ENCODE measurements at places on chromosomes 3 and 15. TPM values are rescaled to one million over a fixed set of nuclear protein-coding genes. Genes with fewer than 3 reads are reported as not detected.

NR1I2 gene
- 0.28 TPM for total RNA-seq

CD200 gene
- total RNA-seq = 50.2 TPM

MINAR1 gene
- total RNA-seq = 0.67 TPM

C3orf52 gene
- 13.1 TPM for total RNA-seq

SPTBN5 gene
- 0.84 TPM for total RNA-seq

SERINC4 gene
- not detected for total RNA-seq

SERP1 gene
- 98.2 TPM for total RNA-seq

DNA sequence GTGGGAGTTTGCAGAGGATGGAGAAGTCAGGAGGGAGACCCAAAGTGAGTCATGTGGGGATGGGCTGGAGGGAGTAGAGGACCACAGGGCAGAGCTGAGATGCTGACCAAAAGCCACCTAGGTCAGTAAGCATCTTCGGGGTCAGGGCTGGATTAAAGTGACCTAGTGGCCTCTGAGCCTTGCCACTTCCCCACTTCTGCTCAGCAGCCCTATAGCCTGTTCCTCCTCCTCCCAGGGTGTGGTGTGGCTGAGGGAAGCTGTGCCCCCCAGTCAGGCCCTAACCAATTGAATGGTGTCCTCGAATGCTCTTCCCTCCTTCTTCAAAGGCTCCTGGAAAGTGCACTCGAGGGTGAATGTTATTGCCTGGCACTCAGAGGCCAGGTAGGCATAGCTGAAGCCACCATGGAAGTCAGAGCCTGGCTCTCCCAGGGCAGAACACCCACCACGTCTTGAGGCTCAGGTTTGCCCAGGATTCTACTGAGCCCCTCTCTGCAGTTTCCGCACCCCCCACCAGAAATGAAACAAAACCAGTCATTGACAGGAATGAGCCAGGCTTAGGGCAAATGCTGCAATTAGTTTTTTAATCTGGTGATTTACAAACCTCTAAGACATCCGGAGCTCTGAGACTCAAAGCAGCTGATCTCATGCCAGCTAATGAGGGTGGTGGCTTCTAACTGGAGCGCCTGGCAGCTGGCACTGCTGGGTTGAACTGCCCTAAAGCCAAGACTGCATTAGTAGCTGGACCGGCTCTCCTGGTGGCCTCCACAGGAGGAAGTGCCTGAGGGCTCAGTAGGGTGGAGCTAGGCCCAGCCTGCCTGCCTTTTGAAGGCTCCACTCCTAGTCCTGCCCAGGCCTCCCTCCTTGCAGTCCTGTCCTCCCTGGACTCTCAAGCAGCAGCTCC is 26.0 kb upstream of the VIPR1 start:
- DNase-seq = no peak

- DNase-seq = peak; percentile 64
Observed at GRCh38 chr15:84598993-84599392, 1.8 kb upstream of the ZSCAN2 start.

- no peak for DNase-seq
Observed at GRCh38 chr3:161454615-161455014, 42.0 kb upstream of the OTOL1 start.

GRCh38 chr3:117885011-117885441 is 1149.6 kb downstream of the IGSF11 start:
- no peak for DNase-seq

GRCh38 chr15:73436613-73437012 is 6.4 kb upstream of the REC114 start:
- no peak for DNase-seq

GRCh38 chr15:31867536-31868442 is 162.5 kb upstream of the CHRNA7 start:
- peak; percentile 57 for DNase-seq

- DNase-seq = no peak
Observed at GRCh38 chr15:83733691-83734090, 79.8 kb downstream of the ADAMTSL3 start.

GRCh38 chr3:151425627-151426340 is 35.1 kb downstream of the IGSF10 start:
- no peak for DNase-seq

DNA sequence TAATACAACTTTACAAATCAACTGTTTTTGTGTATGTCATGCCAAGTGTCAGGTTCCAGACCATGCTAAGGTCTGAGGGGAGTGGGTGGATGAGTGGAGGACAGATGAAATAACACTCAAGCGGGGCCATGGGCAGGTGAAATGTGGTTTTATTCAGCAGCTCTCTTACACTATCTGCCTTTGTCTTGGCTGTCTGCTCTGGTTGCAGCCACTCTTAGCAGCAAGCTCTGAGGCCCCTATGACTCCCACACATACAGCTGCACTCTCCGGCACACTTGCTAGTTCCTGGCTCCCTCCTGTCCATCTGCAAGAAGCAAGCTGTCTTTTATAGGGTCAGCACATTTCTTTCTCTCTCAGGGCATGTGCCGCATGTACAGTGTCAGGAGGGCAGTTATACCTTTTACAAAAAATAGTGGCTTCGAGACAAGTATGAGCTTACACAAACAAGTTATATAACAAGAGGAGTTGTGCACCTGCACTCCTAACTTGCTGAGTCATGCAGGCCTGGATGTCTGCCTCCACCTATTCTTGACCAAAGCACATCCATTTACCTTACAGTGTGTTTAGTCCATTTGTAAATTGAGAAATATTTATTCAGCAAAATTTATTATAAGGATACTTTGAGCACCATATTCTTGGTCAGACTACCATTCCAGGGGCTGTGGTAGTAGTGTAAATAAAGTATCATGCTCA is 683.7 kb upstream of the CBLB start:
- DNase-seq = no peak

DNA sequence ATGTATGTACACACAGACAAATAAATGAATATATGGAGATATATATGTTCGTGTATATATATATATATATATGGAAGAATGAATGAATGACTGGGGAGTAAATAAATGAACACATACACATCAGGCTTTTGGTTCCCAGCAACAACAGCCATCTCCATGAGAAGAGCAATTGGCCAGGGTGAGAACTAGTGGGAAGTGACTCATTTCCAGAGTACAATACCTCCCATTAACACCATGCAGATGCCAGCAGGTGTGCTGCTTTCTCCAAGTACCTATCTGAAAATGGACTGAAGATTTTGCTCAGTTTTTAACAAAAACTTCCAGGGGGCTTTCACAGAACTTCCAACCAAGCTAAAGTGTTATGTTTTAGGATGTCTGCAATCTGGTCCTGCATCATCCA is 179.8 kb upstream of the SLC2A2 start:
- no peak for DNase-seq

DNA sequence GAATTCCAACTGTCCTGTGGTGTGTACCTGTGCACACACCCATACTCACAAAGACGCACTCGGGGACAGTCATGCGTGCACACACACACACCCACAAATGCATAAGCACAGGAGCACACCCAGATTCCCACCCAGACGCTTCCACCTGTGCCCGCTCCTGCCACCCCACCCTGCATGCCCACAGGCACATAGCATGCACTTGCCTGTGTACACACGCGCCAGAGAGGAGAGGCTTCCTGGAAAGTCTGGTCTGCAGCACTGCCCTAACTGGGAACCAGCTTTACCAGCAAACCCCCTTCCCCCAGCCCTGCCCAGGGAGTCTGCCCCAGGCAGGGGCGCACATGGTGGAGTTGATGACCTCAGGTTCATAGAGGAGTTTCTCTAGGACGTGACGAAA is 246.2 kb downstream of the UACA start:
- no peak for DNase-seq

GRCh38 chr3:148044151-148044550 is 635.0 kb downstream of the ZIC1 start:
- no peak for DNase-seq

- no peak for DNase-seq
Observed at GRCh38 chr15:71885390-71885789, 75.0 kb downstream of the NR2E3 start.

DNA sequence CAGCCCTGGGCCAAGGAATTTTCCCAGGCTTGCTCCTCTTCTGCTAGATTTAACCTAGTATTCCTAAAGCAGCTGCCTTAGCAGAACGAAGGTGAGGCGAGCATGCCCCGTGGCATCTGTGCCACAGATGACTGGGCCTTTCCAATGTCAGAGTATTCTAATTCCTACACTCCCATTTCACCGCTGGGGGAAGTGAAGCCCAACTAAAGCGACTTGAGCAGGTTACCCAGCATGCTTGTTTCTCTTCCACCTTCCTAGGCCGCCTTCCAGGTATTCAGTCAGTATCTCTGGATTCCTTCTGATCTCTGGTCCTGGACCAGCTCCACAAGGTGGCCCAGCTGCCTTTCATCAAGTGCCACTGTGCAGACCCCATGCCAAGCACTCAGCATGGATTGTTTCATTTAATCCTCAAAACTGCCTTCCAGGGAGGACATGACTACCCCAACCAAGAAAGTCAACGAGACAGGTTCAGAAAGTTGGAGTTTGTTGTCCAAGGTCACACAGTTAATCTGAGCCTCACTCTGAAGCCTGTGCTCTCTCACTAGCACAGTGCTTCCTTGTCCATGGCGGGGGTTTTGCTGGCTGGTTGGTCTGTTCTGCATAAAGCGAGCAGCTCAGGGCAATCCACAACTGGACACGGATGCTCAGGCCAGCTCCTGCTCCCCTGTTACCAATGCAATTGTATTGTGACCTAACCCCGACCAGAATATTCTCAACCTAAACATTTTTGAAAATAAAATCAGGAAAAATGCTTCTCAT is 15.1 kb downstream of the MYO5C start:
- no peak for DNase-seq

DNA sequence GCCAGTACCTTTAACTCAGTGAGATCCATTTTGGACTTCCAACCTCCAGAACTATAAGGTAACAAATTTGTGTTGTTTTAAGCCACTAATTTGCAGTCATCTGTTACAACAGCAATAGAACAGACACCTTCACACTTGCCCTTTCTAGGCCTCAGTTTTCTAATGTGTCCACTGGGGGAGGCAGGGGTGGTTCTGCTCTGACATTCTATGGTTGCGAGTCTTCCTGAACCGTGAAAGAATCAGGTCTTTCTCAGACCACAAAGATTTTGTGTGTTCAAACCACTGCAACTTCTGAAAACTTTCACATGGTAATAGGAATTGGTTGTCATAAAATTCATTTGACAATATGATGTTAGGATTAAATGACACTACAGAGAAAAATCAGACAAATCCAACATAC is 26.8 kb upstream of the CSTA start:
- DNase-seq = no peak
